Activated T-cell treated with anti-CD3 and anti-CD28 coated beads, Interleukin-2, amount 50 U/mL, for 24 hours (primary cell): ENCODE measurements at places on chromosomes 13 and 19.

- H3K4me3 ChIP-seq = no peak overlapping the region
- H3K27ac ChIP-seq = no peak overlapping the region
- H3K27me3 ChIP-seq = peaks cover 18% of the 10 kb centered on the region
- DNase-seq = no peak
- H3K4me1 ChIP-seq = no peaks in the 10 kb centered on the region
These were observed 19.7 kb upstream of the SYCN start for GRCh38 chr19:39223703-39224279.

DNA sequence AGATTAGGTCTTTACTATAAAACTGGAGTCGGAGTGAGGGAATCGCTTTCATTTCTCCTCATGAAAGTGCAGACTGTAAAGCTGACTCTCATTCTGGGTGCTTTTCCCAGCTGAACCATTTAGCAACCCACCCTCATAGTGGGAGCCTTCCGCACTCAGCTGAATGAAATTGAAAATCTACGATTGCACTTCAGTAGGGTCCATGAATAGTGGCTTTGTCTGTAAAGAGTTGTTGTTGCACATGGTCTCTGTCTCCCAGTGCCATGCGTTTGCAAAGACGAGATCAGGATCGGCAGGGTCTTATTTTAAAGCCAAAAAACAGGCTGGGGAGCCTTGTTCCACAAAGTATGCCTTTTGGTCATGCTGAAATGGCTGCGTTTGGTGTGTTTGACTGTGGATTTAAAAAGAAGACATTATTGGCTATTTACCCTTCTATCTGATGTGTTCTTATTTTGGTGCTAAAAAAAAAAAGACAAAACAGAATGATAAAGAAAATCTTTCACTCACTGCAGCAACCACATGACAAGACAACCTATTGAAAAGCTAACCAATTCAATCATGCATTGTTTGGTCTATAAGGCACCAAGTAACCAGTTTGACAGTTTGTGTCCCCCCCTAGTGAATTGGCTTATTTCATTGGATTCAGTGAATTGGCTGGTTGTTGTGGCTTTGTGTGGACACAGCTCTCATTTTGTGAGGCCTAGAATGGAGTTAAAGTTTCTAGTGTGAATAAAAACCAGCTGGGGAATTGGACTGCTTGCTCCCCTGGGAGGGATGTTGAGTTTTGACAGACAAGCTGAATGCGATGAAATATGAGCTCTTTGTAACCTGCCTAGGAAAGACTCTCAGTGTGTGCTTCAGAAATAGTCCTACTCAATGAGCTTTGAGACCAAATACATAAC lies 65.6 kb downstream of the ARHGAP35 start:
- no peak for DNase-seq
- peaks cover 51% of the 10 kb centered on the region for H3K4me1 ChIP-seq
- H3K27me3 ChIP-seq = no peaks in the 10 kb centered on the region
- H3K27ac ChIP-seq = peak overlapping the region; percentile 28
- no peak overlapping the region for H3K4me3 ChIP-seq

DNA sequence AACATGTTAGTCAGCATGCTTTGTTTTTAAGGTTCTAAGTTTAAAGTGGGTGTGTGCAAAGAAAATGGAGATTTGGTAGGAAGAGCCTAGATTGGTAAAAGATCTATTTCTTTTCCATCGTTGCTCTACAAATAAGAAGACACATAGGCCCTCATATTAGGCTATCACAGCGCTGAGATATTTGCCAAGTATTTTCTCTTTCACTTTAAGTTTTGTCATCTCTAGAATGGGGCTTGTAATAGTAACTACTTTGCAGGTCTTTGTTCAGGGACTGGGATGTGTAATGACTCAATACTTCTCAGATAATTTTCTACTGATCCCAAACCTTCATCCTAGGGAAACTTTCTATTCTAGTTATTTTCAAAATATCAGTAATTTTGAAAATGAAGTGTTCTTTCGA lies 917.7 kb upstream of the SLC10A2 start:
- no peak overlapping the region for H3K27ac ChIP-seq
- DNase-seq = no peak
- no peaks in the 10 kb centered on the region for H3K36me3 ChIP-seq
- H3K27me3 ChIP-seq = no peaks in the 10 kb centered on the region

- no peak overlapping the region for H3K4me3 ChIP-seq
- H3K27ac ChIP-seq = no peak overlapping the region
- H3K27me3 ChIP-seq = no peaks in the 10 kb centered on the region
These were observed 757.6 kb downstream of the LIG4 start for GRCh38 chr13:107457686-107458085.

DNA sequence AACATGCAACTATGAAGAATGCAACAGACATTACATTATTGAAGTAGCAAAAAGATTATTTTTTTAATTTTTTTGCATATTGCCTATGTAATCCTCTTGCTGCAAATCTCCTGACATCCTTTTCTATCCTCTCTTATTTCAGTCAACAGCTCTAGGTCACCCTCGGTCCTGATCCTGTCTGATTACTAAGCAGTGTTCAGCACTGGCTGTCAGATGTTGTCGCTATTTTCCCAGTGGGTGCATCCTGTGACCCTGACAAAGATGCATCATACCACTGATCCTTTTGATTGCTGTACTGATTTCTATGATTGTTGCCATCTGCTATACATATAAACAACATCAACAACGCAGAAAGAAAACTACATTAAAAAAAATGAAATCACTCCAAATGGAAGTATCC lies 443.7 kb upstream of the PRR20A start:
- no peaks in the 10 kb centered on the region for H3K36me3 ChIP-seq
- H3K4me3 ChIP-seq = no peak overlapping the region
- no peak for DNase-seq
- no peaks in the 10 kb centered on the region for H3K27me3 ChIP-seq

- peaks cover 38% of the 10 kb centered on the region for H3K27me3 ChIP-seq
- no peaks in the 10 kb centered on the region for H3K36me3 ChIP-seq
- no peak overlapping the region for H3K4me3 ChIP-seq
- no peak overlapping the region for H3K27ac ChIP-seq
These were observed 89.8 kb upstream of the LSM14A start for GRCh38 chr19:34082289-34083077.

- no peaks in the 10 kb centered on the region for H3K27me3 ChIP-seq
- no peaks in the 10 kb centered on the region for H3K4me1 ChIP-seq
- H3K4me3 ChIP-seq = no peak overlapping the region
- H3K27ac ChIP-seq = no peak overlapping the region
These were observed 52.4 kb downstream of the ZNF676 start for GRCh38 chr19:22144394-22144793.

- no peak for DNase-seq
- peak overlapping the region; percentile 87 for H3K27ac ChIP-seq
- H3K27me3 ChIP-seq = no peaks in the 10 kb centered on the region
- peaks cover 81% of the 10 kb centered on the region for H3K36me3 ChIP-seq
- H3K4me3 ChIP-seq = peak overlapping the region; percentile 84
These were observed 32.7 kb downstream of the ZNF45 start for GRCh38 chr19:43902399-43902798.

DNA sequence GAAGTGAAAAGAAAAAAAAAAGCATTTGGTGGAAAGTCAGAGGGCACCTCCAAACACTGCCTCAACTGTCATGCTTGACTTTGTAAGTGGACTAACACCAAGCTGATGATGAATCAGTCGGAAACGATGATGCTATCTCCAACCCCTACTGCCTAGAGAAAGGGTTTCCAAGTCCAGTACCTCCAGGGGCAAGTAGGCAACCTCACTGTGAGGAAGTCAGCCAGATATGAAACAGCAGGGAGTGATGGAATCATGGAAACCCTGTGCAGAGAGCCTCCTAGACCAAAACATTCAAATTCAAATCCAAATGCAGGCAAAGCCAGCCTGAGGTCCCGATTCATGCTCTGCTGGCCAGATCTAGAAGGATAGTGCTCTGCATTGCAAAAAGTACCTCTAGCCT lies 100.9 kb upstream of the SERP2 start:
- peaks cover 44% of the 10 kb centered on the region for H3K4me1 ChIP-seq
- peaks cover 4% of the 10 kb centered on the region for H3K27me3 ChIP-seq
- H3K4me3 ChIP-seq = no peak overlapping the region
- no peak overlapping the region for H3K27ac ChIP-seq
- DNase-seq = no peak
- peaks cover 9% of the 10 kb centered on the region for H3K36me3 ChIP-seq

DNA sequence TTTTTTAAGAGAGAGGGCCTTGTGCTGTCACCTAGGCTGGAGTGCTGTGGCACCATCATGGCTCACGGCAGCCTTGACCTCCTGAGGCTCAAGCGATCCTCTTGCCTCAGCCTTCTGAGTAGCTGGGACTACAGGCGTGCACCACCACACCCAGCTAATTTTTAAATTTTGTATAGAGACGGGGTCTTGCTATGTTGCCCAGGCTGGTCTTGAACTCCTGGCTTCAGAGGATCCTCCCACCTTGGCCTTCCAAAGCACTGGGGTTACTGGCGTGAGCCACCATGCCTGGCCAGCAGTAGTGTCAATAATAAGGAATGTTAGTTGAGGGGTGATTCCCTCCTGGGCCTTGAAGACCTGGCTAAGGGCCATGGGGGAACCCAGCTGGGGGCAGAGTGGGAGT lies 23.6 kb downstream of the MAST3 start:
- H3K36me3 ChIP-seq = peaks cover 54% of the 10 kb centered on the region
- no peak overlapping the region for H3K4me3 ChIP-seq
- H3K27me3 ChIP-seq = no peaks in the 10 kb centered on the region
- peaks cover 31% of the 10 kb centered on the region for H3K4me1 ChIP-seq

DNA sequence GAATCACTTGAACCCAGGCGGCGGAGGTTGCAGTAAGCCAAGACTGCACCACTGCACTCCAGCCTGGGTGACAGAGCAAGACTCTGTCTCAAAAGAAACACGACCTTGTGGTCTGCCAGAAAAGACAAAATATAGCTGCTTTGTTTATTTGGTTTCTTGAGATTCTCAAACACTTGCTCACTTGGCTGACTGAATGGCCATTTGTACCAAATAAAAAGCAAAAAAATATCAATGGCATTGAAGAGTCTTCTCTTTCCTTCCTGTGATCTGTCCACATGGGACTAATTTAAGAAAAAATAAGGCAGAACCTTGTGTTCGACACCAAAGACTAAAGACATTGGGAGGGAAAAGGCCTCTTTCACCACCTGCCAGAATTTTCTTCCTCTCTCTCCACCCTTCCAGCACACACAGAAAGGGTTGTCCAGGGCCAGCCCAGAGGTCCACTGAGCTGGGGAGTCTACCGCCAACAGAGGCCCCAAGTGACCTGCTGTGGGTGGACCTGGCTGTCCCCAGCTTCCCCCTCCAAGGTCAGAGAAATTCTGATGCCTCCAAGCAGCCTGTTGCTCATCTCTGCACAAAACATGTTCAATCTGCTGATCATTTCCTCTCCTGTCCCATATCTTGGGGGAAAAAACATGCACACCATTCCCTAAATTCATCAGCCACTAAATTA lies 5.9 kb downstream of the BRME1 start:
- no peak overlapping the region for H3K27ac ChIP-seq
- no peaks in the 10 kb centered on the region for H3K27me3 ChIP-seq
- peaks cover 9% of the 10 kb centered on the region for H3K4me1 ChIP-seq
- no peaks in the 10 kb centered on the region for H3K36me3 ChIP-seq
- no peak for DNase-seq
- H3K4me3 ChIP-seq = no peak overlapping the region

- H3K27me3 ChIP-seq = peaks cover 11% of the 10 kb centered on the region
- H3K4me3 ChIP-seq = no peak overlapping the region
- no peak for DNase-seq
- H3K36me3 ChIP-seq = no peaks in the 10 kb centered on the region
These were observed 37.3 kb upstream of the PEPD start for GRCh38 chr19:33558856-33559255.

GRCh38 chr13:98108341-98108740 lies 34.6 kb upstream of the FARP1 start:
- H3K27me3 ChIP-seq = no peaks in the 10 kb centered on the region
- no peak overlapping the region for H3K27ac ChIP-seq
- no peaks in the 10 kb centered on the region for H3K4me1 ChIP-seq
- no peak for DNase-seq

GRCh38 chr13:39016087-39016486 lies 21.8 kb downstream of the PROSER1 start:
- peaks cover 89% of the 10 kb centered on the region for H3K36me3 ChIP-seq
- peaks cover 6% of the 10 kb centered on the region for H3K4me1 ChIP-seq
- H3K27ac ChIP-seq = peak overlapping the region; percentile 40
- H3K4me3 ChIP-seq = no peak overlapping the region
- no peak for DNase-seq

DNA sequence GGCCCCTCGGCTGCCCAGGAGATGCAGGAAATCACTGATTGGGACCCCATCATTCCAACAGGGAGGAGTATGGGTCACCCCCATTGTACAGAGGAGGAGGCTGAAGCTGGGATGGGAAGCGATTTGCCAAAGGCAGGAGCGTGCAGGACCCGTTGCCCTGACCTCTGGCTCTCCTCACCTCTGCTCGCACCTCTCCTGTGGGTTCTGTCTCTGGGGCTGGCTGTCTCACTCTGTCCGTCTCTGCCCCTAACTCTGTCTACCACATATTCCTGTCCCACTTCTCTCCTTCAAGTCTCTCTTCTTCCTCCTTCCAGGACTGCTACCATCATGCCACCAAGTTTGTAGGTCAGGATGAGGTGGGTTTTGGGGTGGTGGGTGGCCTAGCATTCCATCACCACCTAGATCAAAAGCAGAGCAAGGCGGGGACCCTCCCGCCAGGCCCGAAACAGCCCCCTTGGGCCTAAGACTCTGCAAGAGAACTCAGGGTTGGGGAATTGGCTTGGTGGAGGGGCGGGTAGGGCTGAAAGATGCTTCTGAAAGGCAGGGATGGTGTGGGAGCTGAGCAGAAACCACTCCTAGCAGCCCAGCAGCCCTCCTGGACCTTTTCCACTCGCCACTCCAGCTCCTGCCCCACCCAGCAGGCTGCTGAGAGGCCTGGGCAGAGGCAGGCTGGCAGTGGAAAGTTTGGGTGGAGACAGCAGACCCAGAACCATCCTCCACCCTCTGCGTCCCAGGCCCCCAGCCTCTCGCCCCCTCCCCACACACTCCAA lies 1.0 kb upstream of the LGALS7 start:
- no peak overlapping the region for H3K27ac ChIP-seq
- H3K4me1 ChIP-seq = peaks cover 3% of the 10 kb centered on the region
- H3K4me3 ChIP-seq = no peak overlapping the region
- no peak for DNase-seq
- H3K36me3 ChIP-seq = no peaks in the 10 kb centered on the region

DNA sequence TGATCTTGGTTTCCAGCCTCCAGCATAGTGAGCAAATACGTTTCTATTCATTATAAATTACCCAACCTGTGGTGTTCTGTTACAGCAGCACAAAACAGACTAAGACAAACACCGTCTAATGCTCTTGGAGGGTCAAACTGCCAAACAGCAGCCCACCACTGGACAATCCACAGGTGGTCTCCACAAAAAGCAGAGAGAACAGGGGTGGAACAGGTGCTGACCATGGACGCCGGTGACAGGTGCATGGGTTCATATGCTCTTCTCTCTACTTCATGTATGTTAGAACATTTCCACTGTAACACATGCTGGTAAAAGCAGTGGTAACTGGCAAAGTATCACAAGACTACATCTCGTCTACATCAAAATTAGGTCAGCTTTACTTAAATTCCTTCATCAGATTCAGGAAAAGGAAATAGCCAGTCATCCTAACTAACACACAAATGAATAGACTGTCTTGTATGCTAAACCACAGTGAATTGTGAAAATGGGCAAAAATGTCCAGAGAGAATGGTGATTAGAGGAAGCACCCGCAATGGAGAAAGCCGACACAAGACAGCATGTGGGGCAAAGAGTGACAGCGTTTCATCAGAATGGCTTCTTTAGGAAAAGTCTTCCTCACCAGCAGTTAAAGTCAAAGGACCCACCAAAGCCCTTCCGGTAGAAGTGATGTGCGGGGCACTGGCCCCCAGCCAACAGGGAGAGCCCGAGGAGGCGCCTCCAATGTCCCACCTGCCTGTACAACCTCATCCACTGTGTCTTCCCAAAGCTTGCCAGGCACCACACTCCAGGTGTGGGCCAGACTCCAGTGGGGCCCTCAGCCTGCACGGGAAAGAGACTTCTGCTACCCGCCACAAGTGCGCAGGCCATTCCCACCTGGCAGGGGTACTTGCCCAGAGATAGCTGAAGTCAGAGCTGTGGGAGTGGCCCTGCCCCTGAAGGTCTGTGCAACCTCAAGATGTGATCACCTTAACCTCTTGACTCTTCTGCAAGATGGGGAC lies 6.5 kb downstream of the CARS2 start:
- no peak for DNase-seq
- peaks cover 50% of the 10 kb centered on the region for H3K4me1 ChIP-seq
